NCI-H1694 treated with DMSO at 0.1 percent for 48 hours (cell line): ENCODE measurements at places on chromosomes 7 and 10.

DNA sequence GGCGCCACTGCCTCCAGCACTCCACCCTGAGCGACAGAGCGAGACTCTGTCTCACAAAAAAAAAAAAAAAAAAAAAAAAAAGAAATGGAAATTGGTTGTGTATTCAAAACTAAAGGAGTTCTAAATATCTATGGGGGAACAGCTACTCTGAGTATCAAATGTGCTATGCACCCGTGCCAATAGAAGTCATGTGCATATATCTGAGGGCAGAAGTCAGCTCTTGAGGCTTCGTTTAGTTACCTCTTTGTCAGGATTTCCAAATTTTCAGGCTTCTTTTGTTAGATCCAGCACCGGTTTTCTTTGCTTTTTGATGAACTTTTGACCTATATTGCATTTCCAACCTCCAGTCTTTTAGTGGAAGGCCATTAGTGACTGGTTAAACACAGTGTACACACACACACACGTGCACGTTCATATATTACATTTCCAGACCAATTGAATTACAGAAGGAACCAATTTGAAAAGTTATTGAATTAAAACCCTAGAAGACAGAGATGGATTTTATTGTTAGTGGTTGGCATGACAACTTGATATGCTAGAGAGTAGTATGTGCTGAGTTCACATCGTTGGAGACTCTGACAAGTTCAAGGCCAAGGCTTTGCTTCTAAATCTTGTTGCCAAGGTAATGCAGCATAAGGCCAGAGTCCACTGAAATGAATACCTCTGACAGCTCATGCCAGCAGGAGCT is 33.1 kb upstream of the ADD3 start:
- DNase-seq: no peak

GRCh38 chr10:88120599-88121333 is 257.3 kb downstream of the PTEN start:
- no peak for DNase-seq

DNA sequence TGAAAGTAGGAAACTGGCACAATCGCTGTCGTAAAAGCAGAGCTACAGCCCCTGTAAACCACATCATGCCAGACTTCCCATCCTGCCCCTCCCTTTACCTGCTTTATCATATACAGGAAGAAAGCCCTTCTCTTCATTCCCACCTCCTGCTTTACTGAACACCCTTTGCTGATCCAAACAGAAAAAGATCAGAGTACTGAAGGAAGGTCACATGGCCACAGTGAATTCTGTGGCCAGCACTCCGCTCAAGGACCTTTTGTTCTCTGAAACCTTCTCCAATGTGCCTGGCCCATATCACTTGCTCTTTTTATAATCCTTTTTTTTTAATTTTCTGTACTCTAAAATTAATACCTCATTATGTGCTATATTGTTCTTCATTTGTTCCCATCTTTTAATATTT is 108.8 kb upstream of the LRGUK start:
- DNase-seq: no peak

DNA sequence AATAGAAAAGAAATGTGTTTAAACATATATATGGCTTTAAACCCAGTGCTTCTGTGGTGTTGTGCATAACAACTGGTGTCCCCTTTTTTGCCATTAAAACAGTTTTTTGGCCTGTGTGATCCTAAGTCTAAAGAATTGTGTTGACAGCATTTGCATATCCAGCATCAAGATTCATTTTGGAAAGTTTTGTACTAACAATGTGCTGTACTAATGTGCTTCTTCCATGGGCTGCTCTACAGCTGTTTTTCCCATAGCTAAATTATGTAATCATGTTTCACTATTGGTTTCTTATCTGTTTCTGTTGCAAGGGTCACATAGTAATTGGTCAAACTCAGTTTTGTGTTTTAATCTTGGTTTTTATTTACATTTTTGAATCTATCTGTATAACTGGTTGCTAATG is 5.5 kb downstream of the CNNM2 start:
- DNase-seq: no peak

GRCh38 chr10:113961182-113962031 is 82.3 kb upstream of the ADRB1 start:
- DNase-seq: no peak
